ENCODE measurements at places on chromosomes 3 and 15. TPM values are rescaled to one million over a fixed set of nuclear protein-coding genes. Genes with fewer than 3 reads are reported as not detected.

DNAH12 gene
- 0.25 TPM for total RNA-seq

KIF7 gene
- total RNA-seq, result 1.4 TPM

ANKRD63 gene
- not detected for total RNA-seq

SPTBN5 gene
- 0.35 TPM for total RNA-seq

DNA sequence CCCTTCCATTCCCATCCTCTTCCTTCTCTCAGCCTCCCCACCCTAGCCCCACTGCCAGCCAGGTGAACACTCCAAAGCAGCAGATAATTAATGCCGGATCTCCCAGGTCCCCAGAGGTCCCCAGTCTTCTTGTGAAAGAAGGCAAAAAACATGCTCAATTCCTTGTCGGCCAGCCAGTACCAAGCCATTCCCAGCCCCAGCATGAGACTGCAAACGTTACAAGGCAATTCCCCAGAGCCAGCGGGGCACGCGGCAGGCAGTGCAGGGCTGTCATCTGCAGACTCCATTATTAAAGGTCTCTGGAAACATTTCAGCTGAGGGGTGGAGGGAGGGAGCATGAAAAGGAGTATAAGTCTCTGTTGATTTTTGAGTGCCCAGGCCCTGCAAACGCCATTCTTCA lies 117.8 kb downstream of the XXYLT1 start:
- DNase-seq, result no peak

DNA sequence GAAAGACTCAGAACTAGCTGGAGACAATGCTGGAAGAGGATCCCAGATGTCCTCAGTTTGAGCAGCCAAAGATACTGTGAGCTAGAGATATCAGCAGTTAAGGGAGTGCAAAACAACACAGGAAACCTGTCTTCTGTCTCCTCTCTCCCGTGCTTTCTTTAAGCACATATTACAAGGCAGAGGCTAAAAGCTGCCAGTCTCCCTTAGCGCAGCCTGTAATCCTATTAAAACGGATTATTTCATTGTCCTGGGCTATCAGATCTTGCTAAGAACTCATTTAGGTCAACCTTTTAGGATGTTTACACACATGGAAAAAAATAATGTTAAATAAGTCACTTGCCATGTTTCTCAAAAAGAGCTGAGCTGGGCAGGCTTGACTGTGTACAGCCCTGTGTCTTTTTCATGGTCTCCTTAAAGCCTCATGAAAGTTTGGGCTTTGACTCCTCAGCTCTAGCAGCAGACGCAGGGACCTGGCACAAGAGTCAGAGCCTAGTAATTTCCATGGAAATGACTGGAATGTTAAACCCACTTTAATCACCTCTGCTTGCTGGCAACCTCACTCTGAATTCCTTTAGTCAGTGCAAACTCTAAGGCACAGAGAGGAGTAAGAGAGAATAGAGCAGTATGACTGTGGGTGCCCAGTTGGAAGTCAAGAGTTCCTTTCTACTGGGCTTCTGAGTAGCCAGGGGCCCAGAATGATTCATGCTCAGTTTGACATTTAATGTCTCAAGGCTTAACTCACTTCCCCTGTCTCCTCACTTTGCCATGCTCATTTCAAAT lies 491.9 kb downstream of the NTRK3 start:
- peak; percentile 93 for DNase-seq

- DNase-seq, result peak; percentile 4
These were observed 368.7 kb downstream of the IL5RA start for GRCh38 chr3:2741516-2741915.

GRCh38 chr3:136332776-136333175 lies 82.6 kb downstream of the PCCB start:
- peak; percentile 47 for DNase-seq

GRCh38 chr15:81425905-81426304 lies 51.9 kb upstream of the TMC3 start:
- no peak for DNase-seq

- DNase-seq, result peak; percentile 86
These were observed 59.6 kb downstream of the BDH1 start for GRCh38 chr3:197495999-197496745.

DNA sequence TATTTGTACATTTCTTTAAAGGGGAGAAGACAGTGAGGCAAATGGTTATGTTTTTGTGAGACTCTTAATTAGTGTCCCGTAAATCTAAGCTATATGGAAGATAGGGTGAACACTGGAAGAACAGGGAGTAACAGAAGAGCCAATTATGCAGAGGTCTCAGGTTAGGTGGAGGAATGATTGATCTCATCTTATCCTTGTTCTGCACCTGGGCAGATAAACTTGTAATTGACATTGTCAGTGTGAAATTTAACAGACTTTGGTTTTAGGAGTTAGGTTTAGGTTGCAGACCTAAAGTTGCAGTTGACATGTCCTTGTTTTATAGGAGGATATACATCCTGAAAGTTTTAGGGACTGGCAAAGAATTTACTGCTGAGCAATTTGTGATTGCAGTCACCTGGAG lies 3.1 kb upstream of the TWF2 start:
- no peak for DNase-seq

DNA sequence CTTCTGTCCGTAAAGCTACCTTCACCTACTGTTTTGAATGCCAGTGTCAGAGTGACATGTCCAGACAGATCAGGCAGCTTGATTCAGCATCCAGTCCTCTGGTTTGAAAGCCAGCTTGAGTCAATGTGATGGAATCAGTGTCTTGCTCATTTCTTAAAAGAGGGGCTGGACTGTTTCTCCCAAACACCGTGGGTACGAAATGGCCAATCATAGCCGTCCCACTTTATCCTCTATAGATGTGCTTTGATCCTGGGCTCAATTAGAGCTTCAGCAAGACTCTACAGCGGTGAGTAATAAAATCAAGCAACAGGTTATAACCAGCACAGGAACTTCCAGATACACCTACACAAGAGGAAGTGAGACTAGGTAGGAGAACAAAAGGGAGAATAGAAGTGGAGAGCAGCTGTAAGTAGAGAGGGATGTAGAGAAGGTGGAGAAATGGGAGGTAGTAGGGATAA lies 17.0 kb upstream of the OR5K1 start:
- no peak for DNase-seq

Data from renal cortical epithelial cell (primary cell).